ENCODE measurements at places on chromosomes 7 and 10.

DNA sequence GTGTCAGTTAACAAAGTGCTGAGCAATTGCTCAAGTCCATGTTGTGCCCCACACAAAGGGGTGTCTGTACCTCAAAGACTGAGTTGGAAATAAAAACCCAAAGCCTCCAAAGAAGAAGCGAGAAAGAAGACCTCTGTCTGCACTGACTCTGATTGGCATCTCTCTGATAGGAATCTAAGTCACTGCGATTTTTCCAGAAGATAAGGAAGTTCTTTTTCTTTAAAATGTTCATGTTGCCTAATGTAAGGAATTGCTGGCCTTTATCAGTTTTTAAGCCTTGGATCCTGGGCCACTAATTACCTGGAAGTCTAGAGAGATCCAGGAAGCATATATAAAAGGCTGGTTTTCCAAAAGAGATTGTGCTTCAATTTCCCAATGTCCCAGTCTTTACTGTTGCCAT is 24.1 kb upstream of the MET start:
- DNase-seq, result no peak

DNA sequence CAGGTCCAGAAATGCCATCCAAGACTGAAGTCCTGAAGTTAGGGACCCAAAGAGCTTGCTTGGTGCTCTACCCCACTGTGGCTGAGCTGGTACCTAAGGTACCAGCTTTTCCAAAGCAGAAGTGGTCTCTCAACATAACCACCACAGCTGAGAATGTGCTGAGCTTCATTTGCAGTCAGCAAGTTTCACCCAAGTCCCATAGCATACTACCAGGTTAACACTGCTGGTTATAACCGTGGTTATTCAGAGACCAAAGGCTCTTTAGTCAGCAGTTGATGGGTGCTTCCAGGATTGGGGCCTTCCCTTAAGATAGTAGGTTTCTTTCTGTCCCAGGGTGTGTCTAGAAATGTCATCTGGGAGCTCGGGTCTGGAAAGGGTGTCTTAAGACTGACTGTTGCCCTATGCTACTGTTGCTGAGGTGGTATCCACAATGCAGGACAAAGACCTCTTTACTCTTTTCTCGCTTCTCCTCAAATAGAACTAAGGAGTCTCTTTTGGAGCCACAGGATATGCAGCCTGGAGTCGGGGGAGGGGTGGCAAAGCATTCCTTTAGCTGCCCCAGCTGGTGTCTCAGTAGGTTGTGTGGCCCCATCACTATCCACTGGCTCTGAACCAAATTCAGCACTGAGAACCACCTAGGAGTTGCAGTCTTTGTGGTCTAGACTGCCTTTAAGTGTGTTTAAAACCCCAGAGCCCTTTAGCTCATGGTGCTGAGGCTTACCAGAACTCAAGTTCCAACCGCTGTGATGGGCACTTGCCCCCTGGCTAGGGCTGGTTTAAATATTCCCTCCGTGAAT is 354.9 kb upstream of the SEMA3C start:
- no peak for DNase-seq

DNA sequence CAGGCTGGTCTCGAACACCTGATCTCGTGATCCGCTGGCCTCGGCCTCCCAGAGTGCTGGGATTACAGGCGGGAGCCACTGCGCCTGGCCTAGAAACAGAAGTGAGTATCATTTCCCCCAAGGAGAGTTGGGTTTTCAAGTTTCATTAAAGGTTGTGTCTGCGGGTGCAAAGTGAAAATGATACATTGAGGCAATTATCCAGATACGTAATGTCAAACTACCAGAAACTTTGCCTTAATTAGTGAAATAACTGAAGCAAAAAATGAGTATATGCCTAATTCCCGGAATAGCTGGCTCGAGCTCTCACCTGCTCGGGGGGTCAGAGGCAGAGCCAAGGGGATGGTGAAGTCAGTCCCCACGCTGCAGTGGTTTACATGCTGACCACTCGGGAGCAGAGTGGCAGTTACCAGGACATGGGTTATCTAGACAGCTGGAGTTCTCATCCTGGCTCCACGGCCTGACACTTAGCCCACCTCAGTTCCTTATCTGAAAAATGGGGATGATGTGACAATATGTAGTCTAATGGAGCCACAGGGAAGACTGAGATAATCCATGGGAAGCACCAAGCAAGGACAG is 25.5 kb downstream of the CHST15 start:
- DNase-seq, result no peak

- no peak for DNase-seq
Measured at GRCh38 chr7:38222481-38223096, 44.5 kb downstream of the STARD3NL start.

DNA sequence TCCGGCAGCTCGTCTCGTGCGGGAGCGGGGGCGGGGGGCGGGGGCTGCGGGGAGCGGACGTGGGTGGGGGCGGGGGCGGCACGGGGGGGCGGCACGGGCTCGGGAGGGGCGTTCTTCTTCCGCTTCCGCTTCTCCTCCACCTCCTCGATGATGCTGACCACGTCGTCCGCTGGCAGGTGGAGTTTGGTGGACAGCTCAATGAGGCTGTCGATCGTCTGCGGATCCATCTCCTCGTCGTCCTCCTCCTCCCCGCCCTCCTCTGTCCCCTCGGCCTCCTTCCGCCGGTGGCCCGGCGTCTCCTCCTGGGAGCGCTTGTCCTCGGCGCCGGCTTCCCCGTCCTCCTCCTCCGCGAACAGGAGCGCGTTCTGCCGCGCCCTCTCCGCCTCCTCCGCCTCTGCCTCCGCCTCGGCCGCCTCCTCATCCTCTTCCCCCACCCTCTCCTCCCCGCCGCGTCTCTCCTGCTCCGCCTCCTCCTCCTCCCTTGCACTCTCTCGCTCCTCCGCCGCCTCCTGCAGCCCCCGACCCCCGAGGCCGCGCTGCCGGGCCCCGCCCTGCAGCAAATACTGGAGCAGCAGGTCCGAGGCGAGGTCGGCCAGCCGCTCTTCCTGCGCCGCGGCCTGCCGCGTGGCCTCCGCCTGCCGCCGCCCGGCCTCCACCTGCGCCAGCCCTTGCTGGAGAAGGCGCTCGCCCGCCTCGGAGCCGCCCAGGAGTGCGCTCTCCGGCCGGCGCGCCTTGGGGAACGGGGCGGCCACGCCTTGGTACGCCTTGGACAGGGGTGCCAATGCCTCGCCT is 1.9 kb downstream of the VGF start:
- no peak for DNase-seq

- no peak for DNase-seq
Measured at GRCh38 chr7:136509466-136509865, 359.0 kb upstream of the CHRM2 start.

GRCh38 chr7:8353991-8354390 is 79.4 kb upstream of the NXPH1 start:
- no peak for DNase-seq

- no peak for DNase-seq
Measured at GRCh38 chr7:69211336-69211735, 386.9 kb upstream of the AUTS2 start.

- DNase-seq, result no peak
Measured at GRCh38 chr10:20202337-20202736, 386.1 kb downstream of the PLXDC2 start.

- no peak for DNase-seq
Measured at GRCh38 chr10:113928830-113929229, 74.4 kb downstream of the NHLRC2 start.

- DNase-seq, result no peak
Measured at GRCh38 chr7:71595176-71595575, 463.2 kb downstream of the GALNT17 start.
